ENCODE measurements at places on chromosomes 11 and 22.

GRCh38 chr22:44938886-44939285 is 70.9 kb downstream of the PHF21B start:
- no peak for DNase-seq

DNA sequence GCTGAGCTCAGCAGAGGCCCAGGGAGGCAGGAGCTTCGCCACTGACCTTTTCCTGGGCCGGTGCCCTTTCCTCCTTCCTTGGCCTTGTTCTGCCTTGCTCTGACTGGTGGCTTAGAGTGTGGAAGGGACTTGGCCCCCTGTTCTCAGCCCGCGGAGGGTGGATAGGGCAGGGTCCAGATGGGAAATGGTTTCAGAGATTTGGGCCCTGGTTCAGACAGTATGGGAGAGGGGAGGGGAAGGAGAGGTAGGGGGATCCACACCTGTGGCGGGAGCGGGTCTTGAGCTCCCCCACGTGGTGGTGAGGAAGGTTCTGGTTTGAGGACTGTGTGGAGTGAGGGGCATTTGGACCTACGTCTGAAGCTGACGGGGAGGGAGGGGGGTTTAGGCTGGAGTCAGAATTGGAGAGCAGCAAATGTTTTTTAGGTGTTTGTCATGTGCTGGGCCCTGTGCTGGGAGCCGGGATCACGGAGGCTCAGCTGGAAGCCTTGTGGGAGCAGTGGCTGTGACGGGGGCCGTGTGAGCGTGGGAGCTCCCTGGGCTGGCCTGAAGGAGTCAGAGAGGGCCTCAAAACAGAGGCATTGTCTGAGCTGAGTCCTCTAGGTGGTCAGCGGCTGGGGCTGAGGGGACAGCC is 27.2 kb downstream of the SHANK3 start:
- no peak for DNase-seq

GRCh38 chr11:102497061-102497460 is 33.5 kb downstream of the MMP7 start:
- DNase-seq, result no peak

GRCh38 chr11:46296059-46296527 is 18.6 kb downstream of the CREB3L1 start:
- DNase-seq, result no peak

DNA sequence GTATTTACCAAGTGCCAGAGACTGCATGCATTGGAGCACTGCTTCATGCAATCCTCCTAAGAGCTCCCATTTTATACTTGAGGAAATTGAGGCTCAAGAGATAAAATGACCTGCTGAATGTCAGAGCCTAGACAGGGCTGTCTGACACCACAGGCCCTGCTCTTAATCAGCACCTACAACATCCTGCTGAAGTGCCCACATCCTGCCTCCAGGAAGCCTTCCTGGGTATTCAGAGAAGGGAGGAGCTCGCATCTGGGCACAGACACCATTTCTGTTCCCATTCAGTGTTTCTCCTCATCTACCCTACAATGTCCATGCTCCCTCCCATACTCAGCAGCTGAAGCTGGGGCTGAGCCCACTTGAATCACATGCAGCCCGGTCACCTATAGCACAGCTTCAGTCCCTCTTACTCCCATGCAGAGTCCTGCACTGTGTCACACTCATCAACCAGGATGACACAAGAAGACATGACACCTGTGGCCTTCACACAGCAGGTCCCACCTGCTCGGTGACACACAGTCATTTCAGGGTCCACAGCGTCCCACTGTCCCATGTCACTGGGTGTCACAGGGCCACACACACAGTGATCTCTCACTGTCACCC is 53.1 kb downstream of the PDE2A start:
- no peak for DNase-seq

DNA sequence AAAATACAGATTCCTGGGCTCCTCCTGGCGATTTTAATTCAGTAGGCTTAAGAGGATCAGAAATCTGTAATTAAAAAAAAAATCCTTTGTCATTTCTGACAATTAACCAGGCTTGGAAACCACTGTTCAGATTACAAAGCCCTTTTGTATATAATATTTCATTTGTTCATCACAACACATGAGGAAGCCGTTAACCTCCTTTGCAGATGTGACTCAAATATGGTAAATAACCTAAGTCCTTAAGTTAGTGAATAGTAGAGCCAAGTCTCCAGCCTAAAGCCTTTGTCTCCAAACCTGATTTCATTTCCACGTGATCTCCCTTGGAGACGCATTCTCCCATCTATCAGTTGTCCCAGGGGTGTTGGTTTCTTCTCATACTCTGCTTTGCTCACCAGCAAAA is 67.6 kb downstream of the UBASH3B start:
- no peak for DNase-seq

DNA sequence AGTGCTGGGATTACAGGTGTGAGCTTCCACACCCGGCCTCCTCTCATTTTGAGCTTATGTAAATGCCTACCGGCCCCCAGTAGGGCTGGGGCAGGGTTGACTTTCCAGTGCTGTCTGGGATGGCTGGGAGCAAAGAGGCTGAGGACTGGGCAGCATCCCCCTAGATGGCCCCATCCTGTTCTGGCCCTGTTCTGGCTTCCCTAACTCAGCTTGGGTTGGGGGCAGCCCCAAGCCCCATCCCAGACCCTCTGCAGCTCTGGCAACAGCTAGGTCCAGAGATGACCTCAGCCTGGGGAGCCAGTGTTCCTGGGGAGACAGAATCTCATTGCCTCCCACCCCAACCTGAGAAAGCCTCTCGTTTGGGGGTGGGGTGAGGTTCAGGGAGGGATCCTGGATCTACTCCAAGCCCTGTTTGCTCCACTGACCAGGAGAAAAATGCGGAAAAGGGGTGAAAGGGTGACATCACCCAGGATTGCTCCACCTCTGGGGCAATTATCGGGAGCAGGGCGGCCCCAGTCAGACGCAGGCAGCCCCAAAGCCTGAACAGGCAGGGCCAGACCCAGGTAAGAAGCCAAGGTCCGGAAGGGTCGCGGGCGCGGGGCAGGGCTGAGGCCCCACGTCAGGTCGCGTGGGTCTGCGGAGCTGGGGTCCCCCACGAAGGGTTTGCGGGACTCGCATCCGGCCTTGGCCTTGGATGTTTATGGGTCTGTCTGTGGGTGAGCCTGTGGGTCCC is at the start of gene PNPLA2:
Gene PNPLA2 (plus strand): TSS at position 519 of the 733 bp plus-strand sequence. CDS start 805 bp downstream, outside the sequence.
- DNase-seq, result no peak

DNA sequence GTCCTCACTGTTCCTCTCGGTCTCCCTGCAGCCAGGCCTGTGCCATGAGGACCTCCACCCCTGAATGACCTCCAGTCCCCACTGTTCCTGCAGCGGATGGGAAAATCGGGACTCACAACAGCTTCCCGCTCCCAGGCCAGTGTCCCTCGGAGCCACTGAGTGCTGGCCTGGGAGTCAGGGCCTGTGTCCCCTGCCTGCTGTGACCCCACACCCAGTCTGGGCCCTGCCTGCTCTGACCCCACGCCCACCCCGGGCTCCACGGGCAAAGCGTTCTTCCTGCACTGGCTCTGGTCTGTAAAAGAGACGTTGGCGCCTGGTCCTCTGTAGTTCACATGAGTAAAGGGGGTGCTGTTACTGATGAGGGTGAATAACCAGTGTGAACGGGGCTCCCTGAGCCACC is 73.0 kb upstream of the SHISAL1 start:
- no peak for DNase-seq

GRCh38 chr22:17772249-17772957 is 1.9 kb downstream of the BID start:
- DNase-seq, result no peak

DNA sequence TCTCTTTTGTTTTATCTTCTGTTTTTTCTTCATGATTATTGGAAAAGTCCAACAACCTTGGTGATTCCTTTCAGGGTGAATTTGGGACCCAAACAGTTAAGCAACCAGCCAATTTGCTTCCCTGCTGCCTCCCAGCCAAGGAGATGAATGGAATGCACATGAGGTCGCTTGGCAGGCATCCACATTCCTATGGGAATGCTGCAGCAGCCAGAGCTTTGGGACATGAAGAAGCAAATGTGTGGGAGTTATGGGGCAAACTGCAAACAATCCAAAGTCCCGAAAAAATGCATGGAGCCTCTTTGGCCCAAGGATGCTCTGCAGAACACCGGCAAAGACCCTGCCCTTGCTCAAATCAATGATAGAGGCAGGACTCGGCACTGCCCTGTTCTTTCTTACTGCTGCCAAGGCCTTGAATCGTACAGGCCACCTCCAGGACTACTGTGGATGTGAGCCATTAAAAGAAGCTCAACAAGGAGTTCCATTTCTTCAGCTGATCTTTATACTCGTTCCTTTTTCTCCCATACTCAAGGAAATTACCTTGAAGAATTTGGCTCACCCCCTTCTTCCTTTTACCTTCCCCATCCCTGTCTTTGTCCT is 117.3 kb upstream of the TEAD1 start:
- no peak for DNase-seq
